Adipocyte (in vitro differentiated cells): ENCODE measurements at places on chromosomes 4 and X.

DNA sequence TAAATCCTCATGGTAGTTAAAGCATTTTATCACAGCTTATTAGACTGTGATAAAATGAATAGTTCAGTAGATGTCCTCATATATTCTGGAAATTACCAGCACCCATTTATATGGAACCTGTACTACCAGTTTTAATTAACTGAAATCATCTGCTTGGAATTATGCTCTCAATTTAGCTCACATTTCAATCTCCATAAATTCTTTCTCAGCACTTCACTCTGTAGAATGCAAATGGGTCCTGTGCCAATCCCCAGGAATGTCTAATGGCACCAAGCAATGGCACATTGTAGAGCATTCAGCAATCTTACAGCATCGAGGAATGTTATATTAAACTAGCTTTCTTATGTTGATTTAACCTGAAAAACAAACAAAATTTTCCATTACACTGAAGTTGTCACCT, 355.1 kb downstream of the PDHA2 start:
- peak; percentile 40 for DNase-seq

DNA sequence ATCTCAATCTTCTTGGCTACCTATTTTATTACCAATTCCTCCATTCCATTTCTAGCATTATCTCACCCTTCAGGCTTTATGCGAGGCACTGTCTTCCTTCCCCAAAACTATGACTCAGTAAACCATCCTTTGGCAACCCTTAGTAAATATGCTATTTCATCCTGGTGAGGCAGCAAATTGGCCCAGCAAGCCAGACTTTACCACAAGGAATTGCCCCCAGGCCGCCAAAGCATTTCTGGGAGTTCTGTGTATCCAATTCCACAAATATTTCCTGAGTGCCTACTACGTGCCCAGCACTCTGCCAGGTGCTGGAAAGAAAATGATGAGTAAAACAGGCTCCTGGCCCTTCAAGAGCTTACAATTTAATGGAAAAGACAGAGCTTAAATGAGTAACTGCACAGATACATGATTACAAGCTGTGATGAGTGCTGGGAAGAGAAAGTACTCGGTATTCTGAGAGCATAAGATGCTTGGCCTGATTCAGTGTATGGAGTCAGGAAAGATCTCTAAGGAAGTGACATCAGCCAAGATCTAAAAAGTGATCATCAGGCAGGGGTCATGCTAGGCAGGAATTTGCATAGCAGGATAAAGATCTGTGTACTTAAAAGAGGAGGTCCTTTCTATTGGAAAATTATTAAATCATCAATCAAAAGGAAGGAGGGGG, 193.8 kb downstream of the ADAMTS3 start:
- DNase-seq = peak; percentile 70

- DNase-seq = peak; percentile 54
Measured at GRCh38 chrX:85963736-85964135, 83.6 kb downstream of the CHM start.

DNA sequence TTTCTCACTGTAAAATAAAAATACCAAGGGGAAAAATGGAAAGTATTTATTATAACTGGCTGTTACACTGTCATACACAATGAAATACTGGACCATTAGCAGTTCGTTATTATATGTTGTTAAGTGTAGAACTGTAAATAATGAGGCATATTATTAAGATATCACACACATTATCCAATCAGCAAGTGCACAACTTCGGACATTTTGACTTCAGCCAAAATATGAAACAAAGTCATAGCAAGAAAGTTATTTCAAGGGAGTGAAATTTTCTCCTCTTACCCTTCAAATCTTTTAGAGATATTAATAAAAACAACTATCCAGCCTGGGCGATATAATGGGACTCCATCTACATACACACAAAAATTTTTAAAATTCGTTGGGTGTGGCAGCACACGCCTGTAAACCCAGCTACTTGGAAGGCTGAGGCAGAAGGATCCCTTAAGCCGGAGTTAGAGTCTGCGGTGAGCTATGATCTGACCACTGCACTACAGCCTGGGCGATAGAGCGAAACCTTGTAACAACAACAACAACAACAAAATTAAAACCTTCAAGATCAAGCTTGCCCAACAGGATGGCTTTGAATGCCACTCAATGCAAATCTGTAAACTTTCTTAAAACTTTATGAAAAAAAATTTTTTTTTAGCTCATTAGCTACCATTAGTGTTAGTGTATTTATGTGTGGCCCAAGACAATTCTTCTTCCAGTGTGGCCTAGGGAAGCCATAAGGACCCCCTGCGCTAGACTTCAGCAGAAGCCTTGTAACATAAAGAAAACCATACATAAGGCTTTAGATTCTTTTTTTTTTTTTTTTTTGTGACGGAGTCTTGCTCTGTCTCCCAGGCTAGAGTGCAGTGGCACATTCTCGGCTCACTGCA, 1.3 kb upstream of the CISD2 start:
- DNase-seq = no peak

DNA sequence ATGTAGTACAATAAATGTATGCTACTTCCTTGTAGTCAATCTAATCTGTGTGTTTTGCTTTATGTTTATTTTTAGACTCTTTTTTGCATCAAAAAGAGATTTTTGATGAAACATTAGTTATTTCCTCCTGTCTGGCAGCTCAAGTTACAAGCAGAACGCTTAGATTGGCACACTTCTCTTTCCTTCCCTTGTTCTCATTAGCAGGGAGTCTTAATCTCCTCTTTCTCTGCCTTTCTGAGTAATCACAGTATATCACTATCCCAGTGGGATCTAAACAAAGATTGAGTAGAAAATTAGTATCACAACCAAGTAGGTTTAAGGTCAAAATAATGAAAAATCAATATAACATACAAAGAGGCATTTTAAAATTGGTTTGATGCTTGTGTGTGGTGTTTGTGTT, 1192.6 kb downstream of the C4orf33 start:
- peak; percentile 33 for DNase-seq

DNA sequence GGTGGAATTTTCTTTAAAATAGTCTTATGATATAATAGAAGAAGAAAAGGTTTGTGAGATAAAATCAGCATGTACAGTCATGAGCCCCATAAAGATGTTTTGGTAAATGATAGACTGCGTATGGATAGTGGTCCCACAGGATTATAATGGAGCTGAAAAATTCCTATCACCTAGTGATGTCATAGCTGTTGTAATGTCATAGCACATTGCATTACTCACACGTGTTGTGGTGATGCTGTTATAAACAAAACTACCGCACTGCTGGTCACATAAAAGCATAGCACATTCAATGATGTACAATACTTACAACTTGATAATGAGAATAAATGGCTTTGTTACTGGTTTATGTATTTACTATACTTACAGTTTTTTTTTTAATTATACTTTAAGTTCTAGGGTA, 715.2 kb upstream of the HTR2C start:
- no peak for DNase-seq

- DNase-seq = peak; percentile 7
Measured at GRCh38 chr4:72311291-72311690, 257.7 kb downstream of the ADAMTS3 start.

GRCh38 chrX:7220121-7220520, 72.2 kb upstream of the PUDP start:
- DNase-seq = no peak
